ENCODE measurements at places on chromosomes 1 and 21.

DNA sequence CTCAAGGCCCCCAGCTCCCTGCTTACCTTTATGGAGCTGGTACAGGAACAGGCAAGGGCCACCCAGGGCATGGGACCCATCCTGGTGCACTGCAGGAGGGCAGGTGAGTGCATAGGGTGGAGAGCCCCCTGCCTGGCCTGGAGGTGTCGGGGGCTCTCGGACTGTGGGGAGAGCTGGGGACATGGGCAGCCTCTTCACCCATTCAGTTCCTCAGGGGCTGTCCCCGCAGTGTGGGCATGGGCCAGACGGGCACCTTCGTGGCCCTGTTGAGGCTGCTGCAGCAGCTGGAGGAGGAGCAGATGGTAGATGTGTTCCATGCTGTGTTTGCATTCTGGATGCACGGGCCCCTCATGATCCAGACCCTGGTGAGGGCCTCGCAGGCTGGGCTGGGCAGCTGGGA lies 7.3 kb upstream of the LGR6 start:
- no peak for DNase-seq

GRCh38 chr1:157335056-157335455 lies 196.9 kb upstream of the ETV3 start:
- DNase-seq: no peak

DNA sequence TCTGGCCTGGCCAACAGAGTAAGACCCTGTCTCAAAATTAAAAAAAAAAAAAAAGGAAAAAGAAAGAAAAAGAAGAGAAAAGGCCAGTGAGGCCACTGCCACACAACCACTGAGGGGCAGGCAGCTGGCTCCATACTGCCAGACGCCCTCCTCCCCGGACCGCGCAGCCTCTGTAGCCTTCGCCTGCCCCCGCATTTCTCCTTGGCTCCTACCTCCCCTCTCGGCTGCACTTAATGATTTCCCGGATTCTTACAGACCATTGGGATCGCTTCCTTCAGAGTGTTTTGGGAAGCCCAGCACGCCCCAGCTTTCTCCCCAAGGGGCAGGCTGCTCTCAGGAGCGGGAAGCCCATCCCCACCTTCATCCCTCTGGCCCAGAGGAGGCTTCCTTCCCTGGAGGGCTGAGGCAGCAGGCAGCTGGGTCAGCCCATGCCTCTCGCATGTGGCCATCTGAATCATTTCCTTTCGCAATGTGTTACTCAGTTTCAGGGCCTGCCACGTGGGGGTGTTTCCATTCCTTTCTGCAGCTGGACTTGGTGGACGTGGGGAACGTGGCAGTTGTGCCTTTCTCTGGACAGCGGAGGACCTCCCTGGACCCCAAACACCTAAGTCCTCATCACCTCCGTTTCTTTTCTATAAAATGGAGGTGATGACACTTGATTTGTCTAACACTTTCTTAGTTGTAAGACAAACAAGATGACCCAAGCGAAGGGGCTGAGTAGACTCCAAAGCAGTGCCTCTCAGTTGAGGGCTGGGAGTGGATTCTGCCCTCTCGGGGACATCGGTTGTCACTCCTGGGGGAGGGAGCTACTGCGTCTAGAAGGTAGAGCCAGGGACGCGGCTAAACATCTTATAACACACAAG lies 2.3 kb downstream of the SLC2A5 start:
- no peak for DNase-seq

GRCh38 chr1:2212532-2213491 lies 15.3 kb upstream of the SKI start:
- peak; percentile 80 for DNase-seq

GRCh38 chr1:224509907-224510306 lies 75.3 kb upstream of the WDR26 start:
- no peak for DNase-seq

Data from type B pancreatic cell (in vitro differentiated cells).